Sciatic nerve (tissue), 2 donors: ENCODE measurements at places on chromosomes 4 and X. TPM values are rescaled to one million over a fixed set of nuclear protein-coding genes. Genes with fewer than 3 reads are reported as not detected.

SLC10A7 gene
- total RNA-seq: 17.0 TPM

H2BW1 gene
- not detected for total RNA-seq

- no peak for DNase-seq
Measured at GRCh38 chr4:99983289-99983943, 33.3 kb upstream of the H2AZ1 start.

GRCh38 chr4:80171251-80171650 lies 26.1 kb upstream of the PRDM8 start:
- no peak for DNase-seq

- DNase-seq: no peak
Measured at GRCh38 chr4:42371305-42372252, 25.7 kb upstream of the SHISA3 start.

DNA sequence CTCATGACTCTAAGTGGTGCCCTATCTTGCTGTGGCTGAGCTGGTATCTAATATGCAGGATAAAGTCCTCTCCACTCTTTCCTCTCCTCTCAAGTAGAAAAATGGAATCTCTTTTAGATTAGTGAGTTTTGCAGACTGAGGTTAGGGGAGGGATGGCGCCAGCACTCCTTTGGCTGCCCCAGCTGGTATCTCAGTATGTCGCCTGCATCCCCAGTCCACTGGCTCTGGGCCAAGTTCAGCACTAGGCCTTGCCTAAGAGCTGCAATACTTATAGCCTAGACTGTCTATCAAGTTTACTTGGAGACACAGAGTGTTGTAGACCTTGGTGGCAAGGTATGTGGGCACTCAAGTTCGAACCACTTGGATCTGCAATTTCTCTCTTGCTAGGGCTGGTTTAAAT lies 351.3 kb downstream of the NAP1L3 start:
- DNase-seq: no peak

DNA sequence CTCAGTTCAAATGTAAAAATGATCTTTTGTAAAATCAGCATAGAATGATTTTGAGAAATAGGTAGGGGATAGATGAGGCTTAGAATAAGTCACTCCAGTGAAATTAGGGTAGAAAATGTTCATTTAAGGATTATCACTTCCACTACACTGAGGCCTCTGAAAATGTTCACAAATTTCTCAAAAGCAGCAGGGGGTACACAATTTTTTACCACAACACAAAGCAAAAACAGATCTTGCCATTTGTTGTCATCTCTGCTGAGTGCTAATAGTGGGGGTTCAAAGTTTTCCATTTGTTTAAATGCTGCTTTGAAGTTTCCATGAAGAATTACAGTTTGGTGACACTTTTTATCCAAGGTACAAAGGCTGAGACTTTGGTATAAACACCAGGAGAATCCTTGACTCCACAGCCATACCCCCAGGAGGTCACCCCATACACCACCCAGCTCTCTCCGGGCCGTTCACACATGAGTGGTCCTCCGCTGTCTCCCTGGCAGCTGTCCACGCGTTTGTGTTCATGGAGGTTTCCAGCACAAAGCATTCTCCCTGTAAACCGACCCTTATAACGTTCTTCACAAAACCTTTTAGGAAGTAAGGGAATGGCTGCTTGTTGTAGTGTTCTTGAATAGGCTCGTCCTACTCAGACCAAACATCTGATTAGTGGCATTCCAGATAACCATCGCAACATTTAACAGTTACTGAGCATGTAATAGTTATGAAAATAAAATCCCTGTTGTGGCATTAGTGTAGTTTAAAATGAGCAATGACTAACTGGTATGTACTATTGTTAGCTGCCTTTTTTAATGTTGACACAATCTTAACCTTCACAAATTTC lies 71.0 kb downstream of the PRSS12 start:
- DNase-seq: no peak
